ENCODE measurements at places on chromosomes 3 and 15. TPM values are rescaled to one million over a fixed set of nuclear protein-coding genes. Genes with fewer than 3 reads are reported as not detected.

Gene CD96
- total RNA-seq = not detected

Gene ACP3
- not detected for total RNA-seq

Gene GOLGA6L4
- 0.28 TPM for total RNA-seq

Gene RHOV
- total RNA-seq = 5.3 TPM

Data from A549 treated with DMSO at 1 μM for 4 hours (cell line).